MV-4-11 (cell line): ENCODE measurements at places on chromosomes 16 and 17.

DNA sequence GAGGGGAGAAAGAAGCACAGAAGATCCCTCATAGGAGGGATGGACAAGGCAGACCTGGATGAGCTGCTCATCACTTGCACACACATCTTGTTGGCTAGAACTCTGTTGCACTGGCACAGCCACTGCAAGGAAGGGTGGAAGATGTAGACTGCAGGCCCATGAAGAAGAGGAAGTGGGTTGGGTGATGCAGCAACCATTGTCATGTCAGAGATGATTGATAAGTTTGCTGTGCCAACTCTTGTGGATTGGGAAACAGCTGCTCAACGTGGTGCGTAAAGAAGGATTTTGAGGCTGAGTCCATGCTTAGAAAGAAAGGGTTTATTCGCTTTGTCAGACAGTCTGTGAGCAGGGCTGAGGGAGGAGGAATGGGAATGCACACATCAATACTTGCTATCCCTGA is 161.4 kb upstream of the MPHOSPH6 start:
- peak; percentile 76 for DNase-seq

DNA sequence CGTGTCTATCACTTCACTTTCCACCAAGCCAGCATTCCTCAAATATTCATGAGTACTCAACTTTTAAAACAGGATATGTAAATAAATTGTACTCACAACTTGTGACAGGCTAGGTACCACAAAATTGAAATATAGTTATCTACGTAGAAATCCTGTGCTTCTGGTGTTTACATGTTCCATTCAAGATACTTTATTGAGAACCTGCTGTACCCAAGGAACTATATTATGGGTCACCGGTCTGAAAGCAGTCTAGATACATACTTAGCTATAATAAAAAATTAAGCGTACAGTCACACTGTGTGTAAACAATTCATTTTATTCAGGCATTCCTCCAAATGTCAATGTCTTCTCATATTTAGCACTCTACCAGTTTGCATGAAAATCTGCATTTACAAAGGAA is 482.2 kb upstream of the SOX9 start:
- DNase-seq, result no peak

GRCh38 chr17:59494757-59495368 is 70.5 kb upstream of the DHX40 start:
- no peak for DNase-seq

DNA sequence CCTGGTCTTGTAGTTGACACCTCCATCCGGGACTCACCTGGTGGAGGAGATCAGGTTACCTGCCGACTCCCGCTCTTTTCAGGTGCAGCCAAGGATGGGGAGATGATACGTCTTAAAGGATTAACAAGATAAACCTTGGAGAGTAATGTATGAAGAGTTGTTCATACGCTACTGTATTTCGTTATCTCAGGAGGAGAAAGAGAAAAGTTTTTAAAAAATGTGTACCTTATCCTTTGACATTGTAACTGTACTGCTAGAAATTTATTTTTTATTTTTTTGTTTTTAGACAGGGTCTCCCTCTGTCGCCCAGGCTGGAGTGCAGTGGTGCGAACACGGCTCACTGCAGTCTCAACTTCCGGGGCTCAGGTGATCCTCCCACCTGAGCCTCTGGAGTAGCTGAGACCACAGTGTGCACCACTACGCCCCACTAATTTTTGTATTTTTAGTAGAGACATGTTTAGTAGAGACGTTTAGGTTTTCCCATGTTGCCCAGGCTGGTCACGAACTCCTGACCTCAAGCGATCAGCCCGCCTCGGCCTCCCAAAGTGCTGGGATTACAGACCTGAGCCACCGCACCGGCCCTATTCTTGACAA is 764 bp upstream of the SMURF2 start:
- DNase-seq, result no peak

DNA sequence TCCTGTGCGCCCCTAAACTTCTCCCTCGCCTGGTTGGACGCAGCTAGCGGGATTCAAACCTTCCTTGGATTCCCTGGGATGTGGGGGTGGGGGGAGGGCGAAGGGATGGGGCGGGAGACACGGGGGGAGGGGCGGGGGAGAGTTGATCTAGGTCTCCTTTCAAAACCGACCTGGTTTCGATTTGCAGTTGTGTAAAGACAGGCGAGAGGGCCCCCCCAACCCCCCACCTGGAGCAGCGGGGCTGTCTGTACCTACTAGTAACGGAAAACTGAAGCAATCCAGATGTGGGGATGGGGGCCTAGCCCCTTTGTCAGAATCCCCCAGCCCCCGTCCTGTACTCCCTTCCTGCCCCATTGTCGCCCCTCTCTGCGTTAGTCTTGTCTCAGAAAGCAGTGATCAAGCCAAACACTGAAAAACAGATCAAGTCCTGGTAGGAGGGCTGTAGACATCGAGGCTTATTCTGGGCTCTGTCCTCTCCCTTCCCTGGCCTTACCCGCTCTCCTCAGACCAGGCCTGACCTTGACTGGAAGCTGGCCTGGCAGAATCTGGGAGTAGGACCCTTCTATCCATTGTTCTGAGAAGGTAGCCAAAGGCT is 902 bp downstream of the DLX4 start:
- DNase-seq, result no peak

GRCh38 chr16:57563487-57563750 is 21.0 kb downstream of the ADGRG5 start:
- no peak for DNase-seq

GRCh38 chr17:43360376-43360738 is 38.4 kb upstream of the ARL4D start:
- peak; percentile 68 for DNase-seq

DNA sequence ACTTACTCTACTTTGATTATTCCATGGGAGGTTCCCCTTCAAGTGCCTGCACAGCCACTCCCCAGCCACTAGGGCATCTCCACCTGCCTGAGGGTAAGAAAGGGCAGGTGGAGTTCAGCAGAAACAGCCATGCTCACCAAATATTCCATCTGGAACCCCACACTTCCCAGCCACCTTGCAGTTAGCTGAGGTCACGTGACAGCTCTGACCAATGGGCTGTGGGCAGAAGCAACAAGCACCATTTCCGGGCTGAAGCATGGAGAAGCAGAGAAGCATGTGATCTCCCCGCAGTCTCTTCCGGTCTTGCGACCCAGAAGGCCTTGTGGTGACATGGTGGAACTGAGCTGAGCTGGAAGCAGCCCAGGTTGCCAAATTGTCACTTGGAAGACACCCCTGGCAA is 108.6 kb downstream of the CCT6B start:
- DNase-seq, result peak; percentile 29

DNA sequence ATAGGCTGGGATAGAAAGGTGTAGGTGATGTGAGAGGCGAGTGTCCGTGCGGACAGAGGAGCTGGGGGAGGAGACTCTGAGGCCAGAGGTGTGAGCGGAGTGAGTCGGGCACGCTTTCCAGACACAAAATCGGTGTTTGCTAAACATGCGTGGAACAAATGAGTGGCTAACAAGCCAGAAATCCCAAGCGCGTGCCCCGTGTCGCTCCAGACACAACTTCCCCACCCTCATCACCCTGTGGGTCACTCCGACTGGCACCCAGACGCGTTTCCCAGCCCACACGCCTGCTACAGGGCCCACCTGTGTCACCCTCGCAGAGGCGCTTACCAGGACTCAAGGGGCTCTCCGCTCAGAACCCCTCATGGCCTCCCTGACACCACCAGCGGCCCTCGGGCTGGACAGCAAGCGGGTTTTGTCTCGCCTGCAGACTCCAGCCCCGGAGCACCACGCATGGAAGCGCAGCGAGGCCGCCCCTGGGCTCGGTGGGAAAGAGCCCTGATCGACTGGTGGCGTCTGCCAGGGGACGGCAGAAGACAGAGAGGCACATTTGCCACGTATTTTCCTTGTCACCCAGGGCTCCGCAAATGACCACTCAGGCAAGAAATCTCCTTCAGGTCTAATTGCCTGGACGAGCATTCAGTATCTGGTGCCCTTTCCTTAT is 6.0 kb upstream of the RPH3AL start:
- DNase-seq, result no peak

DNA sequence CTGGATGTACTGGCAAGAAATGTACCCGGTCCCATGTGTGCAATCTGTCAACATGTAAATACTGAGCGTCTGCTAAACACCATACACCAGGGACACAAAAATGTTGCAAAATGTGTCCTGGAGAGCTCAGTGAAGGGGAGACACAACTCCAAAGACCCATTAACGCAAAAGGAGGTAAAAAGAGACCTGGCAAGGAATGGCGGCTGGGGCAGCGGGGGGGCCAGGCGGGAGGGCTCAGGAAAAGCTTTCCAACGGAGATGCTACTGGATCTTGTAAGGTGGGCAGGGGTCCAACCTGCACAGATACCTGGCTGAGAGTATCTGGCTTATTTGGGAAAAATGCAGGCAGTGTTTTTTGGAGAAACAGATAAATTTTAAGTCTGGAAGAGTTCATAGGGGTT is 40.7 kb downstream of the ADCY9 start:
- no peak for DNase-seq

GRCh38 chr17:37640015-37640414 is 3.2 kb downstream of the DDX52 start:
- peak; percentile 5 for DNase-seq

DNA sequence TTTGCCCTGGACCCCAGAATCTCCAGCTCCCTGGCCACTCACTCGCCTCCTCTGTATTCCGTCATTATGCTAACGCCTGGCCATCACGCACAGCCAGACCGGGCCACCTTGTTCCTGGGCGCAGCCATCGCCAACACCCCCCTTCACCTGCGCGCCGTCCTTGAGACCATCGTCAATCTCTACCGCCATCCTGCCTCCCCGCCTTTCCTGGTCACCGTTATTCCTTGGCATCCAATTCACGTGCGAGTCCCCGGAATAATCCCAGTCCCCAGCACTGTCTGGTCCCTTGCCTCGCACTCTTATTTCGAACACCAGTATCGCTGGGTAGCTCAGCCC is 541 bp downstream of the VKORC1 start:
- DNase-seq, result no peak

DNA sequence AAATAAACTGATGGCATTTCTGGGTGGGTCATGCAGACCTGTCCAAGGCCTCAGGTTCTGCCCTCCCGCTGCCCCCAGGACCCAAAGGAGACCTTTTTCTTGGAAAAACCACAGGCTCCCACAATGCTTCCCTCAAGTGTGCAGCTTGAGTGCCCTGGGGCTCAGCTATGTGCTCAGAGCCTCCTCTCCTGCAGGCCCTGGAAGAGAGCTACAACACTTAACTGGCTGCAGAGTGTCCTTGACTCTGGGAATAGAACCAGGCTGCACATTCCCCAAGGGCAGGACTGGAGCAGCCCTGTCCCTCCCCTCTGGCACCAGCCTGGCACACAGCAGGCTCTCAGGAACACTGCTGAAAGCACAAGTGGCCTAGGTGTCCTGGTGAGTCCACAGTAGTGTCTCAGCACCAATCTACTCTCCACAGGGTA is 4.8 kb upstream of the SREBF1 start:
- no peak for DNase-seq

DNA sequence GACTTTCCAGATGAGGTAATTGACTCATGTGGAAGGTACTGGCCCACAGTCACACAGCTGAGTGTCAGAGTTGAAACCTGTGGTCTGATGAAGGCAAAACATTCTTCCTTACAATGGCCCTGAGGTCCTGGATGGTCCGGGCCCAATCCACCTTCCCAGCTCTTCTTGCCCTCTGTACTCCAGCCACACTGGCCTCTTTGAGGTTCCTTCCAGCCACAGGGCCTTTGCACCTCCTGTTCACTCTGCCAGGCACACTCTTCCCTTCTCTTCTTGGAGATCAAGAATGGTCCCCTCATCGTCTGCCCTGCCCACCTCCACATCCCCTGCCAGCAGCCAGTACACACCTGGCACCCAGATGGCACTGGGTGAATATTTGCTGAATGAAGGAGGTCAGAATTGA is 6.5 kb upstream of the PEMT start:
- no peak for DNase-seq

DNA sequence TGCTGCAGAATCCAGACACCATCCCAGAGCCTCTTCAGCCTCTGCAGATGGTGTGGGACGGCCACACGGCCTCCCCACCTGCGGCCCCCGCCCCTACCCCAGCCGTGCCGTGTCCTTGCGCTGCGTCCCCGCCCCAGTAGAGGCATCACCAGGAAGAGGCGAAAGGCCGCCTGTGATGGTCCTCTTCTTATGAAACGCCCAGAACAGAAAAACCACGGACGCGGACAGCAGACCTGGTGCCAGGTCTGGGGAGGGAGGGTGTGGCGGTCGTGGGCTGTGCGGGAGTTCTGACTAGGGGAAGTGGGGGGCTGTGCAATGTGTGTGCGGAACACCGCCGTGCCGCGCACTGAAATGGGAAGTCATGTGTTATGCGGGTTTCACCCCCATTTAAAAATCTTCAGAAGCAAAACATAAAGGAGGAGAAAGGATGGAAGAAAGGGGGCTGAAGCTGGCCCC is 25.5 kb downstream of the ACSF3 start:
- peak; percentile 61 for DNase-seq

DNA sequence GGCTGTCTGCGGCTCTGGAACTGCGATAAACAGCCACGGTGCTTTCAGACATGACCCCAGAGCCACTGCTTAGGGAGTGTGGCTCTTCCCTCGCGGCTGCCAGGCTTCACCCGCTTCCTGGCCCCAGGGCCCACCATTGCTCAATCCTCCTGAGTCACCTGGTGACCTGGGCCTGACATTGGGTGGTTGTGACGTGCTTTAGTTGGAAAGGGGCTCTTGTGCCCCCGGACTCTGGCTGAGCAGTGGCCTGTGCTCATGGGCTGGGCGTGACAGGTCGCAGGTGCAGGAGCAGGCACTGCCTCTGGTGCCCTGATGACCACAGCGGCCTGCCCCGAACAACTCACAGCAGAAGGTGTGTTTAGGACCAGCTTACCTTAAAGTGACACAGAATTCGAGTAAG is 8.6 kb upstream of the NUDT16L1 start:
- peak; percentile 36 for DNase-seq

DNA sequence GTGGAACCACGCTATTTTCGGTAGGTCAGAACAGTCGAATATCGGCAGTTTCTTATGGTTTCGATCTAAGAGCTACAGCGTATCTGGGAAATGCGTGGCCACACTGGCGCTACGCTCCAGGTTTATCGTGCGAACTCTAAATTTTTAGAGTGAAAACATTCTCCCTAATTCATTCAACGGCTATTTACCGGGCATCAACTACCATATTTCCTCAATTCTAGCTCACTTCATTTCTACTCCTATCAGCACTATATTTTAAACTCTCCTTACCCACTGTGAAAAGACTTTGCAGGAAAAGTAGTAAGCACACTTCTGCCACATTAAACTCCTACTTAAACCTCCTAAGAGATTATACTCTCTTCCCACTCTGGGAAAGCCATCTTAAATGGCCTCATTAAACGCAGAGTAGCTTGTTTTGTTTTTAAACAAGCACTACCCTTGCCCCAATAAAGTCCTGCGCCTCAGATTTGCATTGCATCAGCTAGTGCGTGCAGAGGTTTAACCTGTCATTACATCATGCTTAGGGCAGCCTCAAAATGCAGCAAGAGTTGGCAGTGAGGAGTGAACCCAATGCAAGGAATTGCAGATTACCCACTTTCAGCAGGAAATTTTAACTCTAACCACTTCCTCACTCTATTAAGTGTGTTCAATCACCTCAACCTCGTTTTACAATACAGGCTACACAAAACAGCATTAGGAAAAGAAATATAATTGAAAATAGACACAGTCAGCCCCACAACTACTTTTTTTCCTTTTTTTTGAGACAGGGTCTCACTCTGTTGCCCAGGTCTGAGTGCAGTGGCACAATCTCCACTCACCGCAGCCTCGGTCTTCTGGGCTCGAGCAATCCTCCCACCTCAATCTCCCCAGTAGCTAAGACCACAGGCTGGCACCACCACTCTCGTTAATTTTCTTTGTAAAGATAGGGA is 18.8 kb downstream of the SIAH1 start:
- DNase-seq, result peak; percentile 79
